ENCODE measurements at places on chromosomes 5 and 9. TPM values are rescaled to one million over a fixed set of nuclear protein-coding genes. Genes with fewer than 3 reads are reported as not detected.

The SPATA31E1 gene
- polyA plus RNA-seq, result not detected

The ZCCHC9 gene
- polyA plus RNA-seq, result 36.4 TPM

The ZNF622 gene
- 25.8 TPM for polyA plus RNA-seq

The ITK gene
- polyA plus RNA-seq, result 0.33 TPM

GRCh38 chr9:111438541-111439235, 45.5 kb downstream of the ECPAS start:
- no peak for DNase-seq

- no peak for DNase-seq
Measured at GRCh38 chr5:132491368-132492364, 1.1 kb upstream of the IRF1 start.

DNA sequence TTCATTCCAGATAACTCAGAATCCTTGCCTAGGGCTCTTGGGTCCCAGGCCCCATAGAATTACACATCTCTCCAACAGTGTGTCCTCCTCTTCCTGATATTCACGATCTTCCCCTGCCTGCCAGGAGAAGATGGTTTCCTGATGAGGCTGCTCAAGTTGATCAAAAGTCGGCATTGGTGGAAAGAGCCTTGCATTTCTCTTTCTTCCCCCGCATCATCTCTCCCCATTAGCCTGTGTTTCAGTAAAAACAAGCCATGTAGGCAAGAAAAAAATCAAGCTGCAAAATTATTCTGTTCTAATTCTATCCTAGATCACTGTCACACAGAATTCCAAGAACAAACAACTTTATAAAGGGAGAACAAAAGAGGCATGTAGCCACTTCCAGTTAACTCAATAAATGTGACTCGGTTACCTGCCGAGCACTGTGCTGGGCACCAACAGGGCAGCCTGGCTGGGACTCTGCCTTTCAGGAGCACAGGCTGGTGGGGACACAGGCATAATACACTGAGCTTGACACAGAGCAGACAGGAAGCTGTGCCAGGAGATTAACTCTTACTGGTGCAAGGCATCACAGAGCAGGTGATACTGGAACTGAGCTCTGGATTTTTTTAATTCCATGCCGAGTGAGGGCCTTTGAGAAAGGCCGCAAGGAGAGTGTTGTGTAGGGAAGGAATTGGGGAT, 25.6 kb downstream of the TMOD1 start:
- DNase-seq, result no peak

- DNase-seq, result no peak
Measured at GRCh38 chr5:113202746-113203716, 226.4 kb downstream of the DCP2 start.

DNA sequence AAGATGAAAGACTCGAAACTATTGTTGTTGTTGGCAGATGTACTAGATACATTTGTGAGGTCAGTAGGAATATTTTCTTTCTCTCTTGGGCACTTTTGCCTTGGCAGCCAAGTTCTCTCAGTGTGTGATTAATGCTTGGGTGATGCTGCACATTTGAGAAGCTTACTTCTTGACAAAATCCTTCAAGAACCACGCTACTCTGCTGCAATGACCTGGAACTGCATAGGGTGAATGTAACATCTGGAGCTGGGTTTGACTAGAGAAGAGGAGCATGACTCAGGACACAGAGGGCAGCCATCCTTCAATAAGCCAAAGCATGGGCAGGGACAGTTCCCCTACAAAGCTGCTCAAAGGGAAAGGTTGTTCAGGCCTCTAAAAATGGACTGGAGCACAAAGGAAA, 75.5 kb upstream of the PUM3 start:
- no peak for DNase-seq

GRCh38 chr5:87307796-87308423, 40.2 kb downstream of the RASA1 start:
- no peak for DNase-seq

GRCh38 chr5:88772831-88773230, 110.2 kb downstream of the MEF2C start:
- DNase-seq, result no peak

- DNase-seq, result no peak
Measured at GRCh38 chr9:69297300-69297980, 27.6 kb upstream of the ENTREP1 start.

GRCh38 chr9:18330401-18331309, 143.3 kb upstream of the ADAMTSL1 start:
- DNase-seq, result no peak

- no peak for DNase-seq
Measured at GRCh38 chr5:3092211-3092610, 340.7 kb upstream of the IRX2 start.

GRCh38 chr5:108672639-108673038, 75.1 kb upstream of the FER start:
- no peak for DNase-seq

GRCh38 chr9:21141427-21141882, at the start of gene IFNW1:
Gene IFNW1 (minus strand): TSS chr9:21141832. CDS start chr9:21141570, 262 bp downstream.
- no peak for DNase-seq

GRCh38 chr5:73152411-73153388, 20.3 kb upstream of the TMEM174 start:
- DNase-seq, result no peak

GRCh38 chr5:36875790-36876298, 725 bp upstream of the NIPBL start:
- peak; percentile 81 for DNase-seq

- no peak for DNase-seq
Measured at GRCh38 chr9:137213160-137214060, 7.9 kb downstream of the NDOR1 start.

GRCh38 chr5:113163328-113163727, 186.7 kb downstream of the DCP2 start:
- no peak for DNase-seq

GRCh38 chr5:78638423-78638822, 10.1 kb downstream of the LHFPL2 start:
- peak; percentile 89 for DNase-seq

- DNase-seq, result no peak
Measured at GRCh38 chr5:106699198-106699597, 971.5 kb downstream of the EFNA5 start.

DNA sequence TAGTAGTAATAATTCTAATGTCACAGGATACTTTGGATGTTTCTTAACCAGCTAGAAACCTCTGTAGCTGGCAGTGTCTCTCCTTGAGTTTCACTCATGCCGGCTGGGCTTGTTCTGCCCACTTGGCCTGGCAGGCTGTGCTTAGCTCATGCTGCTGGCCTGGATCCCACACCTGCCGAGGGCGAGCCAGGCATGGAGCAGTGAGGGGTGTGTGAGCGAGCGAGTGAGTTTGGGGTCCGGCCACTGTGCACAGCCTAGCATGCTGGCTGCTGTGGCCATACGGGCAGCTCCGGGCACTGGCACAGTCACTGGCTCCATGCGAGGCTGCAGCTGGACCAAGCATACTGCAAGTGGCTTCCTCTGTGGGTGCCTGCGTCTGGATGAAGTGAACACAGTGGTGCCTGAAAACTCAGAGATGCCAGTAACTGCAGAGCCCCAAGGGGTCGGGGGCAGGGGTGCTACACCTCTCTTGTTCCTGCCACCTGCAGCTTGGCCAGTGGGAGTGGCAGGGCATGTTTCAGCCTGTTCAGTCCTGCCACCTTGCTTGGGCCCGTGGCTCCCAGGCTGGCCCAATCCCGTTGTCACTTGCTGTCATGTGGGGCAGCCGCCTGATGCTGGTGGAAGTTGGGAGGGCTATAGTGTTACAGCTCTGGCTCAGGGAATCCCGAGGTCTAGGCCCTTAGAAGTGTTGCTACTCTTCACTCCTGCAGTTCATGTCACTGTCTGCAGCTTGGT, 9.9 kb downstream of the FSD1L start:
- DNase-seq, result no peak

DNA sequence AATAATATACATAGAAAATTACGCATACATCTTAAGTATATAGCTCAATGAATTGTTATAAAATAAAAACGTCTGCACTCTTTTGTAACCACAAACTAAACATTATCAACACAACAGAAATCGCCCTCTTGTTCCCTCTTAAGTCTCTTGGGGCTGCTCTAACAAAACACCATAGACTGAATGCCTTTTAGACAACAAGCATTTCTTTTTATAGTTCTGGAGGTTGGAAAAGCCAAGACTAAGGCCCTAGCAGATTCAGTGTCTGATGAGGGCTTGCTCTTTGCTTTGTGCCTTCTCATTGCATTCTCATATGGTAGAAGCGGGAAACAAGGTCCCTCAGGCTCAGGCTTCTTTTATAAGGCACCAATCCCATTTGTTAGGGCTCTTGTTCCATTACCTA, 4.9 kb upstream of the IFNB1 start:
- DNase-seq, result no peak

GRCh38 chr5:179472174-179472573, 78.2 kb upstream of the RUFY1 start:
- no peak for DNase-seq

GRCh38 chr9:135377431-135377830, 102.2 kb upstream of the PPP1R26 start:
- DNase-seq, result no peak

GRCh38 chr5:134837530-134838181, 8.1 kb upstream of the C5orf24 start:
- DNase-seq, result no peak

GRCh38 chr5:38013107-38013506, 173.3 kb upstream of the GDNF start:
- no peak for DNase-seq

DNA sequence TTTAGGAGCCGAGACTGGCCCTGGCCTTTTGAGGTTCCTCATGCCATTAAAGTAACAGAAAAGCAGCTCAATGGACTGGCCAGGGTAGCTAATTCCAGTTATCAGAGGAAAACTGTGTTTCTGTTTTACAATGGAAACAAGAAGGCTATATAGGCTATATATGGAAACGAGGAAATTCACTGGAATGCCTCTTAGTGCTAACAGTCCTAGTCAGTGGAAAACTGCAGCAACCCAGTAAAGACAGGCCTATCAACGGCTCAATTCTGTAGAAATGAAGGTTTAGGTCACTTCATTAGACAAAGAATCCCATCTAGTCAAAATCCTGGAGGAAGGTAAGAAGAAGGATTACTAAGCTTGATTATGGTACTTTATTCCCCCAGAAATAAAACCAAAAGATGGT, 3.2 kb upstream of the TICAM2 start:
- no peak for DNase-seq

- no peak for DNase-seq
Measured at GRCh38 chr9:81321551-81321950, 367.8 kb downstream of the TLE1 start.

DNA sequence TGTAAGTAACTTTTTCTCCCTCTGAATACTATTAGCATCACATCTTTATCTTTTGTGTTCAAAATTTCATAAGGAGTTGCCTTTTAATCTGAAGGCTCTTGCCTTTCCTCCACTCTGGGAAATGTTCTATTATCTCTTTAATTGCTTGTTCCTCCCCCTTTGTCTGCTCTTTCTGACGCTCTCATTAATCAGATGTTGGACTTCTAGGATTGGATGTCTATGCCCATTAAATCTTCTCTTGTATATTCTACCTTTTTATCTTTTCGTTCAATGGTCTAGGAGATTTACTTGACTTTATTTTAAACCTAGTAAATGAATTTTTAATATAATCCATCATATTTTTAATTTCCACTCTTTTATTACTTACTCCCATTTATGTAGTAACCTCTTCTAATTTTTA, 76.7 kb downstream of the MARCHF3 start:
- no peak for DNase-seq
